ENCODE measurements at places on chromosomes 2 and 18.

GRCh38 chr2:200438251-200438650 is 71.6 kb downstream of the KCTD18 start:
- DNase-seq = no peak

DNA sequence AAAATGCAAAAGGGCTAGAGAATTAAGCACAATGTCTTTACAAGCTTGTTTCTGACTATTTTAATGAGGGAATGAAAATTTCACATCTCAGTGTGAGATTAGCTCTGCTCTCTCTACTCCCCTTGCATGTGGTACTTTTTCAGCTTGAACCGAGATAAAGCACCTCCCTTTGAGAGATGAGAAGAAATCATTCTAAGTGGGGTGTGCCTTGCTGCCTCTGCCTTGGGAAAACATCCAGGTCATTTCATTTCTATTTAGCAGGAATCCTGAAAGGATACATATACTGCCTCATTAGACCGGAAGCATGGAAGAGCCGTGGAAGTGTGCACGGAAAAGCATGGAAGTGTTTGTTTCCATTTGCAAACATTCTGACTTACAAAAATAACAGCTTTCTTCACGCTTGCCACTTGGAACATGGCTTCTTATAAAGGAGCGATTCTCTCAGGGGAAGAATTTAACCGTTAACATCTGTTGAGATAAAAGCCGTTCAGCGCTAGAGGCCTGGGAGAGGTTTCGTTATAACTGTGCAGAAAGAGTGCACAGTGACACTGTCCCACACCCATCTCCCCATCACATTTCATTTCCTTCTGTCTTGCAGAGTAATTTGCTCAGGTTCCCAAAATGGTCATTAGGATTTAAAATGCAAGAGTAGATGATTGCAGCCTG is 16.7 kb downstream of the NOSTRIN start:
- no peak for DNase-seq

GRCh38 chr2:88855620-88856408 is 164.3 kb downstream of the RPIA start:
- DNase-seq = no peak

GRCh38 chr18:2304378-2305175 is 266.7 kb downstream of the METTL4 start:
- DNase-seq = no peak

DNA sequence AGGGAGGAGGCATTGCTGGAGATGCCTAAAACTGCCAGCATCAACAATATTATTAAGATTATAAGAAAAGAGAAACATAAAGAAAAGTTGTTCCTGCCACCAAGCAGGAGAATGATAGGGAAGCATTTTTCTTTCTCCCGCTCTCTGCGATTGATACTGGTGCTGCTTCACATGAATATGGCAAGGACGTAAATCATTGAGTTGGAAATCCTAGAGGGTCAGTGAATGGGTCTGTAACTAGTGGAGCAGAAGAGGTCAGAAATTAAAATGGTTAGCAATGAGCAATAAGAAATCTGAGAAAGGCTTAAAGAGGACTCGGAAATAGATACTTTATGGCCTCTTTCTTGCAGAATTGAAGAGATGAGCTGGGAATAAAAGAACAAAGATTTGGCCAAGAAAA is 631.7 kb downstream of the BCL11A start:
- no peak for DNase-seq
